ENCODE measurements at places on chromosomes 4 and X.

DNA sequence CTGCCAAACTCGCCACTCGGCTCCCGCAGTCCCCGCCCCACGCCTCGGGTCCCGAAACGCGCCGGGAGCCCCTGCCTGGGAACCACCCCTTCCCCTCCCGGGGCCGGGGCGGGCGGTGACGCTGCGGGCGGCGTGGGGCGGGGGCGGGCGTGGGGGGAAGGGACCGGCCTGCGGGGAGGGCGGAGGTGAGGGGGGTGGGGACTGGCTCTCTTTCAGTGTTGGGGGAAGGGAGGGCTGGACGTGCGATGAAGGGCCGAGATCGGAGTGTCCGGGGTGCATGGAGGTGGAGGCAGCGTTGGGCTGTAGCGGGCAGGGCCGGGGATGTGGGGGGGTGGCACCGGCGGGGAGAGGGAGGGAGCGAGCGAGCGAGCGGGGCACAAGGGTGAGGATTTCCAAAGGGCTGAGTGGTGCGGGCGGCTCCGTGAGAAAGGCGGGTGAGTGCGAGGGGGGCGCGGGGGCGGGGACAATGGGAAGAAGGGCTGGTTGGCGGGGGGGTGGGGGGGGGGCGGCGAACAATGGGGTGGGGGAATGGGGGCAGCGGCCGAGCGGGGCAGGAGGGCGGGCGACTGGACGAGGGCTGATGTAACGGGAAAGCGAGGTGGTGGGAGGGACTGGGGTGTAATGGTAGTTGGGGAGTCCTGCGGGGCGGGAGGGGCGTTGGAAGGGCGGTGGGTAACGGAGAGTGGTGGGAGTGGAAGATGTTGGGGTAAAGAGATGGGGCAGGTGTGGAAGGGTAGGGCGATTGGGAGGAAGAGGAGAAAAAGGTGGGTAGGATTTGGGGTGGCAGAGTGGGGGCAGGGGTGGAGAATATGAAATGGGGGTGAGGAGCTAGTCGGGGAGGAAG is 578 bp downstream of the DCUN1D4 start:
- DNase-seq = peak; percentile 32

DNA sequence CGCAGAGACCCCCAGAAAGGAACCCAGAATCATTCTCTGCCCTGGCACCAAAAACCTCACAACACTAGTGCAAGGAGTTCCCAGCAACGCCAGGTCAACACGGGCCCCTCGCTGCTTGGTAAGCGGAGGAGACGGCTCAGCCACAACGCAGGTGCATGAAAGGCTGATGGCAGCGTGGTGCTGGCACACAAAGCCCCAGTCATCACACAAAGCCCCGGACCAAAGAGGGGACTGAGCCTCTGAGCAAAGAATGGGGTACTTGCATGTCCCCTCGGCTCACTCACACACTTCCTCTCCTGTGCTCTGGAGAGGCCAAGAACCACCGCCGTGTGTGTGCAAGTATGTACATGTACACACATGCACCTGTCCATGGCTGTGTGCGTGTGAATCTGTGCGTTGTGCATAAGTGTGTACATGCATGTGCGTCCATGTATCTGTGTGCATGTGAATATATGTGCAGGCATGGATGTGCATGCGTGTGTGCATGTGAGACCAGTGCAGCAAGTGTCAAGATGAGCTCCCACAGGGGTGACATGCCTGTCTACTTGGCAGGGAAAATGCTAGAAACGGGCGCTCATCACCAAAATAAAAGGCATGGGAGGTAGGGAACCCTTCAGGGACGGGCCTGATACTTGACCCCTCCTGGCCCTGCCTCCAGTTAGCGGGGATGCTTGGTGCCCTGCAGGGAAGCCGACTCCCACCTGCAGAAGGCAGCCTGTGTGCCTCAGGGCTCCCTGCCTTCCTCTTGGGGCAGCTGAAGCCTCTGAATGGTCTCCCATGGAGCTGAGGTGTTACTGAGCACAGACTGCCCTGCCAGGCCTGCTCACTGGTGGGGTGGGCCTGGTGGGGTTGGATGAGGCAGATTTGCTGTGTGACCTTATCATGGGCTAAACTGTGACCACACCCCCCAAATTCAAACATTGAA is 60.4 kb downstream of the ZFYVE28 start:
- DNase-seq = no peak

- DNase-seq = peak; percentile 57
Observed at GRCh38 chr4:88219099-88219498, 60.7 kb upstream of the ABCG2 start.

DNA sequence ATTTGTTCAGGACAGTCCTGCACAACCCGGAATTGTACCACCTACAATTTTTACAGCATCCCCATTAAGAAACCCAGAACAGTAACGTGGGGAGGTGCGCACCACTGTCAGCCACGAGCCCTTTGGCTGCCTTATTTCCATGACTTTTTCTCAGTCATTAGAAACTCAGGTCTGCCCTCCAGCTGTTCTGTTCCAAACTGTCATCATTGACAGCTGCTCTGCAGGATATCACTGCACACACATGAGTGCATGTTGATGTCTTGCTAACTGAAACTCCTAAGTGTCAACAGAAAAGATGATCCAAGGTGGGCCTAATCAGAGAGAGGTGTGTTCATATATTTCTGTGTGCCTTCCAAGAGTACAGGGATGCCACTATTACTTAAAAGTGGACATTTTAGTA is 123.4 kb downstream of the PARM1 start:
- DNase-seq = no peak

GRCh38 chr4:162403419-162403818 is 239.6 kb upstream of the FSTL5 start:
- no peak for DNase-seq

DNA sequence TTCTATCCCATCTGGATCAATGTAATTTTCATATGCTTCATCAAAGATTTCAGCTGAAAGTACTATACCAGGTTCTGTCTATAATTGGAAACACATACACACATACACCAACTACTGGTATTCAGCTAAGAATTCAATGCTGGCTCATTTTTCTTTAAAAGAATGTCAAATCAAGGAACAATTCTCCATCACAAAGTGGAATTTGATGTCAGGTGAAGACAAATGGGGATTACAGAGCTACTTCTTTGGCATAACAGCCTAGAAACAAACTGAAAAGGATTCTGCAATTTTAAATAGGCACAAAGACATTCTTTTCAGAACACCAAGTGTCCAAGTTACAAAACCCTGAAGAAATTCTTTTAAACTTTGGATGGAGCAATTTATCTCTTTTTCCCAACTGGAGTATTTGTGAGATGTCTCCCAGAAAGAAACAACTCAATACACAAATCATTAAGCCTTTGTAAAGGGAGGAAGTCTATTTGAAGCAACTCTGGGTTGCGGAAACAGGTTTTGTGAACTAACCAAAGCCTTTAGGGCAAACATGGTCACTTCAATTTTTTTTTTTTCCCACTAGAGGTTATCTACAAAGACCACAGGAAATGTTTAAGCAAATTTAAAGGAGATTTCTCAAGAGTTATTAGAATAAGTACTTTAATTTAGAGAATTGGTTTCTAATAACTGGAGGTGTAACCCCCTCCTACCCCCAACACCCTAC is 1.9 kb upstream of the FAM9C start:
- DNase-seq = peak; percentile 56

DNA sequence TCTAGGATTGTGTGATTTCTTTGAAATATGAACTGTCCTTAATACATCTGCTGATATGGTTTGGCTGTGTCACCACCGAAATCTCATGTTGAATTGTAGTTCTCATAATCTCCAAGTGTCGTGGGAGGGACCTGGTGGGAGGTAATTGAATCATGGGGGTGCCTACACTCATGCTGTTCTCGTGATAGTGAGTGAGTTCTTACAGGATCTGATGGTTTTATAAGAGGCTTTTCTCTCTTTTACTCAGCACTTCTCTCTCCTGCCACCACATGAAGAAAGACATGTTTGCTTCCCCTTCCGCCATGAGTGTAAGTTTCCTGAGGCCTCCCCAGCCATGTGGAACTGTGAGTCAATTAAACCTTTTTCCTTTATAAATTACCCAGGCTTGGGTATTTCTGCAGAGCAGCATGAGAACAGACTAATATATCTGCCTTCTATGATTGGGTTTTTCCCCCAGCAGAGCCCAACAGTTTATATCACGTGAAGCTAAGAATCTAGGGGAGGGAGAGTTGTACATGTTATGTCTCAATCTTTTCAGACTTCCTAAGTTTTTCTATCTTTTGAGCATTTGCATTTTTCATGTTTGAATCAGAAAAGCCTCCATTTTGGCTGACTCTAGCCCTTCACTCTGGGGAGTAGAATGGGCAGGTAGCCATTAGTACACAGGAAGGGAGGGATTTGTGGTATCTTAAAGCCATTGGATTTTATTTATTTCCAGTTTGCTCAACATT is 58.9 kb downstream of the PLAC1 start:
- peak; percentile 49 for DNase-seq

DNA sequence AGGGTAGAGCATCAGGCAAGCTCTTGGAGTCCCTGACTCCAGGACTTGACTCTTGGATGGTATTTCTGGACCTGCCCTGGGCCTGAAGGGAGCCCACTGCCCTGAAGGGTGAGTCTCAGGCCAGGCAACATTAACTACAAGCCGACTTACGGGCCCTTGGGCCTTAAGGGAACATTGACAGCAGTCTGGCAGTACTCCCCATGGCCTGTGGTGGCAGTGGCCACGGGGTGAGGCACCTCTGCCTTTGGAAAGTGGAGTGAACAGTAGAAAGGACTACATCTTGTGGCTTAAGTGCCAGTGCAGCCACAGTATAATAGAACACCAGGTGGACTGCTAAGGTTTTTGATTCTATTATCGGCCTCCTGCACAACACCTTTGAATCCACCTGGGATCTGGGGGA is 36.3 kb downstream of the SH3BGRL start:
- no peak for DNase-seq

GRCh38 chr4:141899541-141899940 is 263.2 kb downstream of the IL15 start:
- no peak for DNase-seq

- no peak for DNase-seq
Observed at GRCh38 chrX:130184857-130185256, 13.1 kb downstream of the RAB33A start.

DNA sequence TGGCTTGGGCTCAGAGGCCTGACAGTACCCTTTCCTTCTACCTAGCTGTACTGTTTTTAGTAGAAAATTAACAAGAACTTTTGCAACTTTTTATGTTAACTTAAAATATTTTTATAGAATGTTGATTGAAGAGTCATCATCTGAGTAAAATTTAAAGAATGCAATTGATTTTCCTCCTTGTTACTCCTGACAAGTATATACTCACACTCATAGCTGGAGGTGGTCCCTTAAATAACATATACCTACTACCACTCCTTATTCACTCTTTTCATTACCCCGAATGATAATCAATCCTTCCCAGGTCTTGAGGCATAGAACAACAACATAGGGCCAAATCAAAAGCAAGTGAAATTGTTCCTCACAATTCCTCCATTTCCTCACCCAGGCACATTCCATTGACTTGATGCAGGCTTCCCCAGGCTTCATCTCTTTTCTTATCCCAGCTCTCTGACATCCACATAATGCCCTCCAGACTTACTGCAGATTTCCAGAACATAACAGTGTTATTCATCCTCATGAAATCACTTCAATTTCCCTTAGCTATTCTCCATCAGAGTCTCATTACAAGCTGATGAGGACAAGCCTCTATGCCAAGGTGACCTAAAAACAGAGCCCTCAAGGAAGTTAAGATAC is 73.2 kb upstream of the ANXA10 start:
- DNase-seq = no peak

- DNase-seq = peak; percentile 63
Observed at GRCh38 chr4:153643406-153644383, 40.4 kb upstream of the TLR2 start.

- no peak for DNase-seq
Observed at GRCh38 chr4:20172070-20172760, 79.5 kb upstream of the SLIT2 start.

DNA sequence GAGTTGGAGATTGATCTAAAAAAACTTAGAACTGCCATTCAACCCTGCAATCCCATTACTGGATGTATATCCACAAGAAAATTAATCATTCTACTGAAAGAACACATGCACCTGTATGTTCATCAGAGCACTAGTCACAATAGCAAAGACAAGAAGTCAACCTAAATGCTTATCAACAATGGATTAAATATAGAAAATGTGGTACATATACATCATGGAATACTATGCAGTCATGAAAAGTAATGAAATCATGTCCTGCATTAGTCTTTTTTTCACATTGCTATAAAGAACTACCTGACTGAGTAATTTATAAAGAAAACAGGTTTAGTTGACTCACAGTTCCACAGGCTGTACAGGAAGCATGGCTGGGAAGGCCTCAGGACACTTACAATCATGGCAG is 850.5 kb downstream of the TECRL start:
- no peak for DNase-seq

All from inflammatory macrophage (primary cell).